ENCODE measurements at places on chromosomes 12 and 14. TPM values are rescaled to one million over a fixed set of nuclear protein-coding genes. Genes with fewer than 3 reads are reported as not detected.

The MYH6 gene
- total RNA-seq, result not detected

The LIMA1 gene
- 284 TPM for total RNA-seq

DNA sequence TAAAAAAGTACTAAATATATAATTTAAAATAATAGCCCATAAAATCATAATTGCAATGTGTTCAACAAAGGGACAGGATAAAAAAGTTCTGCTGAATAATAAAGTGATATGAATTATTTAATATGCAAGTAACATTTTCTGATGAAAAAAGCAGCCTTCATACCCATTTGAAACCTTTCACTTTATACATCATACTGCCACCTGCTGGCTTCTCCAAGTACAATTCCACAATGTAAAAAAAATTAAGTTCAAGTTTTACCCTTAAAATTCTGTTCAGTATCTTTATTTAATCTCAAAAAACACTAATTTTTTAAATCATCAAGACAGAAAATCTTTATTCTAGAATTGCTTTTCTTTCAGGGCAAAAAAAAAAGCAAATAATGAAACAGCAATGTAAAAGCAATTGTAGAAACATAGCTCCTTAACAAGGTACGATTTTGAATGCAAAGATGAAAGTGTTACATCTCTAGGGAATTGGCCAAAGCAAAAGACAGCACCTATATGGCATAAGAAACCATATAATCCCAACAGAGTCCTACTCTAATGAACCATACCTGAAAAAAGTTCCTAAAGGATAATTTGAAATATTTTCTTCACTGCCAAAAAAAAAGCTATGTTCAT, 15.0 kb downstream of the MDM1 start:
- DNase-seq, result peak; percentile 72

- DNase-seq, result no peak
Observed at GRCh38 chr12:27951898-27952297, 20.6 kb downstream of the PTHLH start.
